Fibroblast of villous mesenchyme (primary cell): ENCODE measurements at places on chromosomes 2 and 18.
A peak's percentile ranks its signal among the peaks of the same experiment; 100 is the strongest.

- no peak for DNase-seq
Measured at GRCh38 chr2:97991081-97991856, 4.5 kb downstream of the TMEM131 start.

- peak; percentile 42 for DNase-seq
Measured at GRCh38 chr18:58402247-58402646, 226.6 kb downstream of the ALPK2 start.

GRCh38 chr2:235048549-235048948, 96.7 kb downstream of the SH3BP4 start:
- no peak for DNase-seq

- DNase-seq: no peak
Measured at GRCh38 chr2:78766459-78766858, 259.0 kb upstream of the REG3G start.

DNA sequence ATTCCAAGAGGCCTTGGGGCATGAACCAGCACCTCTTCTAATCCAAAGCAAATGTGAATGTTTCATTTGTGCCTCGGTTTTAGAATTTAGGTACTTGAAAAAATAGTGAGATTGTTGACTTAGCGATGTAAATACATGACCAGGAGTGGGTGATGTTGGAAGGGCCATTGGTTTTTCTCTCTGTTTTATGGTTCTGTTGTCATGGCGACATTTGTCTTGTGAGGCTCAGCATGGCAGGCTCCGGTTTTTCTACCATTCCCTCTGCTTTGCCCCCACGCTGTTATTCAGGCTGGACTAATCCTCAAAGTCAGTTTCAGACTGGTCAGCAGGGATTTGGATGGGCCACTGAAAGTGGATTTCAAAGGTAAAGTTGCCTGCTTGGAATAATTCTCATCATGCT, 255.4 kb downstream of the ALPK2 start:
- DNase-seq: no peak

DNA sequence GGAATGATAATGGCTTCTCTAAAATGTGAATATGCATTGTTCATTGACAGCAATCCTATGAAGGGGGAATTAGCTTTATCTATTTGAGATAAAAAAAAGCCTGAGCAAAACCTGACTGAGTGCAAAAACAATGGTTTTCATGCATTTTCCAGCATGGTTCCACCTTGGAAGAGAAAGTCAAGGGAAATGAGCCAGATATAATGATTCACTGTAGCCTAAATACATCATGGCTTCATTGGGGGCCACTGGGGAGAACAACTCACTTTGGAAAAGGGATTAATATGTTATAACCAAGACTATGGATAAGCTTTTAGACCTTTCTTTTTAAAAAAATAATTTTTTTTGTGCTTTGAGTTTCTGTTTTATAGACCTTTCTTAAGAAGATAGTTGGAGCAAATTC, 679.7 kb downstream of the NYAP2 start:
- DNase-seq: no peak

GRCh38 chr2:136131961-136132824, 14.2 kb upstream of the CXCR4 start:
- no peak for DNase-seq

GRCh38 chr2:20362701-20363435, 12.2 kb upstream of the PUM2 start:
- DNase-seq: no peak

DNA sequence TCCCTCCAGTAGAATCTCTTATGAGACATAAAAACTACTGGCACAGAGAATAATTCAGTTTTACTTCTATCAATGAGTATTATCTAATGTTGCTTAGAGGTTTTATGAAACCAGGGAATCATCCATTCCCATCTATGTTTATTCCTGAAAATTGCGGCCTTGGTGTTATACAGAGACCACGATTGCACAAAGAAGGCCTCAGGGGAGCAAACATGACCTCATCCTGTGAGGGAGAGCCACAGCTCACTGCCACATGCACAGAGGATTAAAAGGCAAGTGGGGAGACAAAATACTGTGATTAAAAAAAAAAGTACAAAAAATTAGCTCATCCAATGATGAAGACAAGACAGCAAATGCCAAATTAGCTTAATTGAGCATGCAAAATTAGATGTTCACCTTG, 111.8 kb upstream of the SLC35G4 start:
- peak; percentile 72 for DNase-seq

DNA sequence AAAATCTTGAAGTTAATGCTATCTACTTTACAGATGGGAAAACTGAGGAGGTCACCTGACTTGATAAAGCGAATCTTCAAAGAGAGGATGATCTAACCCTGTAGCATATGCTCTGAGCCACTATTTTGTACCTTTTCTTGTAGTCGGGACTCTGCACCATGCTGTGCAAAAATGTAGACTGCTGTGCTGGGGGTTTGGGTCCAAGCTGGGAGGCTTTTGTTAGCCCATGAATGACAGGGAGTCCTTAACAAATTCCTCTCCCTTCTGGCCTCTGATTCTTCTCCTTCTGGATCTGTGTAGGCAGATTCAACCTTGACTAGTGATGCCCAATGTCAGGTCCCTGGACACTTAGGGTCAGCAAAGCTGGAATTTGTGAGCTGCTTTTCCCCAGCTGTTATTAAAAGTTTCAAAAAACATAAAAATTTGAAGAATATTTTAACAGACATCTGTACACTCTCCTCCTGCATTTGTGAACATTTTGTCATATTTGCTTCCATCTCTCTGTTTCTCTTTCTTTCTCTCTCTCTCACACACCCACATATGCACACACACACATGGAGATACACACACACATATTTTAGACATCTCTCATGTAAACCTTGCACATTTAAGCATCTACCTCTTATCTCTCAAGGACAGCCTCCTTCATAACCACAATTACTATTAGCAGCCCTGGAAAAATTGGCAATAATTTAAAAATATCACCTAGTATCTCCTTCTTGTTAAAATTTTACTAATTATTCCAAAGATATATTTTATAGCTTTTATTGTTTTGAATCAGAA, 335.0 kb upstream of the TRIB2 start:
- no peak for DNase-seq

DNA sequence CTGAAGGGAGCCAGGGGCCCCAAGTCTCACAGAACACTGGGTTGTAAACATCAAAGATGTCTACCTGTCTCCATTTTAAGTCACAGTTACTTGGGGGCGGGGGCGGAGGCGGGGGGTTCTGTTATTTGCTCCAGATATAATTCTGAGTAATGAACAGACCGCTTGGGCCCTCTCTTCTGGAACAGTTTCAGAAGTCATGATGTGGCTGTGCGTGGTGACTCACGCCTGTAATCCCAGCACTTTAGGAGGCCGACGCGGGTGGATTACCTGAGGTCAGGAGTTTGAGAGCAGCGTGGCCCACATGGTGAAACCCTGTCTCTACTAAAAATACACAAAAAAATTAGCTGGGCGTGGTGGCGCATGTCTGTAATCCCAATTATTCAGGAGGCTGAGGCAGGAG, 157.9 kb upstream of the APCDD1 start:
- peak; percentile 59 for DNase-seq

DNA sequence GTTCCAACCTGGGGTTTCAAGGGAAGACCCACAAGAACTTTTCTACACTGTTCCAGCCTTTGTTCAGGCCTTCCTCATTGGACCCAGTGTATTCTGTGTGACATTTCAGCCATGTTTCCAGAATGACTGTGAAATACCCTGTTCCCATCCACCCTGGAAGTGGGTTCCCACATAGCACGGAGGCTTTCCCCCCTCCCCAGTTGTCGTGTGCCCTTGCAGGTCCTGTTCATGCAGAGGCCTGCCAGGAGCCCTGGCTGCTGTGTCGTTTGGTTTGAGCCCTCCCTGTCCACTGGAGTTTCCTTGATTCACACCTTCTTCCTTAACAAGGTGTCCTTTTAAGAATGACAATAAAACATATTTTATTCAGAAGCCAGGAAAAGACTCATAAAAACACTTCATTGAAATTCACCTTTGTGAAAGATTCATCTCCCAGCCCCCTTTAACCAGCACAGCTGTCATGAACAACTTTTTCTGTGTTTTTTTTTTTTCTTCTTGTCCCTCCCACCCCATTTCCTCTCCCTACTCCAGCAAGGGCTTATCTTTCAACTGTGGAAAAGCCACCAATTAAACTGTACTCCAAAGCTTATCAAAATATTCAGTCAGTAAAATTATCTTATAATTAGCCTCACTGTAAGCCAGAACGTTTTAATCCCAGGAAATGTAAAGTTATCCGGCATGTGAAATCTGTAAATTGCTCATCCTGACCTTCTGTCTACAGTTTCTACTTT, 106.4 kb downstream of the ACOXL start:
- DNase-seq: no peak
